ENCODE measurements at places on chromosomes 1 and 21.
A peak's percentile ranks its signal among the peaks of the same experiment; 100 is the strongest.

DNA sequence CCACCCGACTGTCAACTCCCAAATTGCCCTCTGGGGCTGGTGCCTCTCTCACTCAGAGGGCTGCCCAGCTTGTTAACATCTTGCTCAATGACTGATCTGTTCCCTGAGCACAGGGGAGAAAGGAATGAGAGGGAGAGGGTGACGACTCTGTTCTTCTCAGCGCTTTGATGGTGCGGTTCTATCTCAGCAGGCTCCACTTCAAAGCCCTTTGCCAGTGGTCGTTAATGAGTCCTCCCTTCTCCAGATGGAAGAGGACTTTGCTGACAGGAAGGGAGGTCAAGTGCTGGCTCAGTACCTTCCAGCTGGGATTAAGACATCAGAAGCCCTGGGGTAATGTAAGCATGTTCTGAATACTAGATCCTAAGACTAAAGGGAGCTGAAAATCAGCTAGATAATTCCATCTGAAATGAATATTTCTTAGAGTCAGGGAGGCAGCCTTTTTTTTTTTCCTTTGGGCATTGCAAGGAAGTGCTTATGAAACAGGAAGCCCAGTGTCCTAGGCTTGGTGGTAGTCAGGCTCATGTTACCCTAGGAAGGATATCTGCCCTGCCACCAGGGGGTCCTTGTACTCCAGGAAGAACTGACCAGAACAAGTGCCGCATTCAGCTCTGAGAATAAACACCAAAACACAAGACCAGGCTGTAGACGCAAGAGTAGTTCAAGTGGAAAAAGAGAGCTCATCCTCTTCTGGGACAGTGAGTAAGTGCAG is 4.7 kb downstream of the FMOD start:
- DNase-seq: no peak

- no peak for DNase-seq
Measured at GRCh38 chr1:229989591-229990248, 77.3 kb upstream of the GALNT2 start.

- no peak for DNase-seq
Measured at GRCh38 chr1:83775977-83776603, 222.8 kb downstream of the TTLL7 start.

GRCh38 chr1:216904471-216904870 is 181.2 kb upstream of the ESRRG start:
- no peak for DNase-seq

GRCh38 chr1:74679811-74680210 is 6.2 kb upstream of the ERICH3 start:
- DNase-seq: no peak

- no peak for DNase-seq
Measured at GRCh38 chr1:176770066-176770465, 307.1 kb downstream of the PAPPA2 start.

DNA sequence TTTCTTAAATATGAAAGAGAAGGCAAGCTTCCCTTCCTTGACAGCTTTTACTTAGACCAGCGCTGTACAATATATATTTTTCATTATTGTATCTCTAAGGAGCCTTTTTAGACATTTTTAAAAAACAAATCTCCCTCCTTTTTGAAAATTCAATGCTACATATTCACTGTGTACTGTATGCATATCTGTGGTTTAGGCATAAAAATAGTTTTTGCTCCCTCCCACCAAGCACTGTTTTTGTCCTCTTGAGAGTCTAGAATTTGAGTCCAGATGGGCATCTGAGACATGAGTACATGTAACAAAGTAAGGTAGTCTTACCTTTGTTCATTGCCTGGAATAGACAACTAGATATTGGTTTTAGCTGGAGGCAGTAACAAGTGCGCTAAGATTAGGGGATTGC is 488.5 kb upstream of the RUNX1 start:
- no peak for DNase-seq

DNA sequence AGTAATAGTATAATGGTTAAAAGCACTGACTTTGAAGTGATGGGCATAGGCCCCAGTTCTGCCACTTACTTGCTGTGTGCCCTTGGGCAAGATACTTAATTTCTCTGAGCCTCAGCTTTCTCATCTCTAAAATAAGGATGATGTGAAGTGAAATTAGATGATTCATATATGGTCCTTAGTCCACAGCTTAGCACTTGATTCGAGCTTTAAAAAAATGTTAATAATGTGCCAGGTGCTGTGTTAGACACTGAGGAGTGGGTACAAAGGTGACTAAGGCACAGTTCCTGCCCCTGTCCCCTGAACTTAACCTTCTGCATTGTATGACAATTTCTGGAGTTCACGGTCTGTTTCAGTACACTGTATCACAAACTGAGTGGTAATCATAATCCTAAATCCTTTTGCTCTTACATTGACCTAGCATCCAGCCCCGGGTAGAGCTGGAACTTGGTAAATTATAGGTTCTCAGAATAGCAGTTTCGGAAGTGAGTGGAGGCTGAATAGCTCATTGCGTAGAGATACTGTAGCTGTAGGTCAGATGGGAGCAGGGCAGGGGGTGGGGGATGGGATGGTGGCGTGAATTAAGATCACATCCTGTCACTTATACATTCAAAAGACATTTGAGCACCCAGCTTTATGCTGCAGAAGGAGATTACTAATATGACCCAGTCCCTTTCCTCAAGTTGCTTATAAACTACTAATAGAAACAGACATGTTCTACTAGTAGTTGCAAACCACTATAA is 1.5 kb downstream of the ZNF691 start:
- DNase-seq: no peak

- DNase-seq: peak; percentile 29
Measured at GRCh38 chr1:179953974-179954492, 577 bp upstream of the CEP350 start.

- DNase-seq: no peak
Measured at GRCh38 chr1:147077081-147077480, 95.2 kb downstream of the PRKAB2 start.

DNA sequence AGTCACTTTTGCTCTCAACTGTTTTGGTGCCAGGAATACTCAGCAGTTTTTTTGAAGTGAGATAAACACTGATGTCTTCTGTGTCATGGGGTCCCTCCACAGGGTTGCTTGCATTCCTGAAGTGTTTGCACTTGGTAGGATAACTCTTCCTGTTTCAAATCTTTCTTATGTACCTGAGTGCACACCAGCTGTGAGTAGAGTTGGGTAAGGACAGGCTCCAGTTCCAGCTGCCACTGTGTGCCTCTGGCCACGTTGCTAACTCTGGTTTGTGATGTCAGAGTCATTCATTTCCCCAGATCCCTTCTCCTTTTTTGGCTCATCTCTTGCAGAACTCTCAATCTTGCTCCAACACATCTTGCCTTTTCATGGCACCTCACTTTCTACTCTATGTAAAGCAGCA is 356.3 kb upstream of the B3GALT2 start:
- peak; percentile 20 for DNase-seq

DNA sequence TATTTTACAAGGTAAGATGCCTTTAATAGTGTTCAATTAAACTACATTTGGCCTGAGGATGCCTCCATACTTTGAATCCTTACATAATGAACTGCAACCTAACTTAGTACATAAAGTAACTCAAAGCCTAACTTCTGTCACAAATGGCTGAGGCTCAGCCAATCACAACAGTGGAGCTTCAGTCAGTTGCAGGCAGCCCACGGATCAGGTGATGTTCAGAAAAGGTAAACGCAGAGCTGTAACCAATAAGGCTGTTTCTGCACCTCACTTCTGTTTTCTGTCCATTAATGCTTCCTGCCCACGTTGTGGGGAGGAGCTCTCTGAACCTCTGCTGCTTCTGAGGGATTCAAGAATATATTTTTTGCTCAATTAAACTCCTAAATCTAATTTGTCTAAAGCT is 94.8 kb upstream of the KIAA0040 start:
- DNase-seq: no peak

DNA sequence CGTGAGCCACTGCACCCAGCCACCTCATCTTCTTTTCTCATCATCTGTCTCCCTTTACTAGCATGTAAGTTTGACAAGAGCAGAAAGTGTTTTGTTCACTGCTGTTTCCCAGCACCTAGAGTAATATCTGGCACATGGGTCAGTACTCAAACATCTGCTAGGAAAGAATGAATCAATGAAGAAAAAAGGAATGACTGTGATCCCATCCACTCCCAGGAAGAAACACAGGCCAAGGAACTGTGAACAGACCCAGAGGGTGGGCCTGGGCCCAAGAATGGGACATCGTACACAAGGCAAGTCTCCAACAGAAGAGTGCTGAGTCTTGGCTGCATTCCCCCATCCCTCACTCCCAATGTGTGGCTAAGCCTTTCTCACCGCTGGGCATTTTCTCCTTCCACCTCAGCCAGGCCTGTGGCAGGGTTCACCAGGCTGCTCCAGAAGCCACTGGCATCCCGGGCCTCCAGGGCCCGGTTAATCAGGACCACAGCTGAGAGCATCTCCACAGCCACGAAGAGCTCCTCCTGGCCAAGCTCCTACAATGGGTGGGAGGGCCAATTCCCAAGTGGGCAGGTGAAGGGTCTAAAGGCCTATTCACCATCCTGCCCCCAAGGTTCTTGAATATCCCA is 18.4 kb downstream of the IQGAP3 start:
- no peak for DNase-seq

DNA sequence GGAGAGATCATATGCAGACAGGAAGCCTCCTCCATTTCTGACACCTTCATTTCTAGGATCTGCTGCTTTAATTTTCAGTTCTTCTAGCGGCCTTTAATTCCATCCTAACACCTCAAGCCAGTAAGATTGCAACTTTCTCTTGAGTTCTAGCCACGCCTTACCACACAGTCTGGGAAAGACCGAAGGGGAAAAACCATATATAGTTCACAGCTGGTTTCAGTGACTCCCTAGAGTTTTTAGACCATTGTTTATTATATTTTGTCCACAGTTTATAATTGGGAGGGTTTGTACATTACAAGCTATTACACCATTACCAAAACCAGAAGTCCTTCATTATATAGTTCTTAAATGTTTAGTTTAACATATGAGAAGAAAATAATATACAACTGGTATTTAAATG is 37.5 kb downstream of the DPH5 start:
- DNase-seq: no peak

DNA sequence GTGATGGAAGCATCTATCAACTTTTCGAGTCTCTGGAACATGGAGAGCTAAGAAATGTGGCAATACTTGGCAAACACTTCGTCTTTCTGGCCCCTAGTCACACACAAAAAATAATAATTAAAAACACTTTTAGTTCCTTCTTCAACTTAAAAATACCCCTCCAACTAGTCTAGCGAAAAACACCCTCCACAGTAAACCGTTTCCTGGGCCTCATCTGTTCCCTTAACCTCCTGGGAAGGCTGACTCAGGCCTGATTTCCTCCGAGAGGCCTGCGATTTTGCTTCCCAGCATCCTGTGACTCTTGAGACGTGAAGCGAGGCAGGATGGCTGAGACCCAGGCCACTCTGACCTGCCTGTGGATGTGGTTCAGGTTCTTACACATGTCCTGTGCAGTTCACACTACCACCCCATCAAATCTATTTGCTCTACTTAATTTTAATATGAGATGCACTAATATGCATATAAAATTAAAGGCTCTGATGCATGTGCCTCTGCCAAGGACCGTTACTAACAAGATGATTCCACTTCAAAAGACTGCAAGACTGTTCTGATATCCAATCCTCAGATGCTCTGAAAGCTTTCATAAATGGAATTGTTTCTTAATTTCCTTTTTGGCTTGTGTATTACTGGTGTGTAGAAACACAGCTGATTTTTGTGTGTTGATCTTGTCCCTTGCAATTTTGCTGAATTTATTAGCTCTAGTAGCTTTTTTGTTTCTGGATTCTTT is 3.5 kb downstream of the NAV1 start:
- no peak for DNase-seq

- DNase-seq: peak; percentile 39
Measured at GRCh38 chr1:216750031-216750627, 26.9 kb upstream of the ESRRG start.

- no peak for DNase-seq
Measured at GRCh38 chr1:63497577-63497976, 25.4 kb downstream of the ITGB3BP start.

DNA sequence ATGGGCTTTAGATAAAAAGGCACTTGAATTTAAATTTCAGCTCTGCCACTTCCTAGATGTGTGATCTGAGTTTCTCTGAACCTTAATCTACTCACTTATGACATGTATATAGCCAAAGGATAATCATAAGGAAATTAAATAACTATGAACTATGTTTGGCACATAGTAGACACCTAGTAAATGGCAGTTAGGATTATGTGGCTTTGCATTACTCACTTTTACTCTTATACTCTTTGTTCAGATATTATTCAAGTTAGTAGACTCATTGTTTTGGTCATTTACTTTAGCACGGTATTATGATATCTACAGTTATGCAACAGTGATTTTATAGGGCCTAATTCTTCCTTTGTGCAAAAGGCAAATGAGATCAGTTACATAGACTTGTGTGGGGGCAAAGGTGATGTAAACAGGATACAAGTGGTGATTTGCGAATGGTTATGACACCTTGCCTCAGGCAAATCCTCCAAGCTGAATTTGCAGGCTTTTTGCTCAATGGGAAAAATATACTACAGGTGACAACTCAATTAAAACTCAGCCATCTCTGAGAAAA is 297.2 kb upstream of the PBX1 start:
- DNase-seq: no peak

DNA sequence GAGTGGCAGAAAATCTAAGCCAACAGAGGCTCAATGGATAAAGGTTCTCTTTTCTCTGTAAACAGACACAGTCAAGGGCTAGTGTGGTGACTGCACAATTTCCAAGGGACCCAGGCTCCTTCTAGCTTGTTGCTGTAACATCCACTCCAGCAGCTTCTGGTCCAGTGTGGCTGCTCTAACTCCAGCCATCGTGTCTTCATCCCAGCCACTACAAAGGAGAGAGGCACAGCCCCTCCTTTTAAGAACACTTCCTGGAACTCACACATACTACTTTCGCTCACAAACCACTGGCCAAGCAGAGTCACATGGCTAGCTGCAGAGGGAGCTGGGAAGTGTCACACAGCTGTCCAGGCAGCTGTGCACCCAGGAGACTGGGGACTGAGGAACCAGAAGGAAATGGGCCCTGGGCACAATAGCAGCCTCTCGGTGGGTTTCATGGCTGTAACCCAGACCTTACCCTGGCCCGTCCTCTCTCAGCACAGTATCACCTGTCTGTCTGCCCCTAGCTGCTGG is 188.6 kb upstream of the VAMP3 start:
- DNase-seq: no peak

DNA sequence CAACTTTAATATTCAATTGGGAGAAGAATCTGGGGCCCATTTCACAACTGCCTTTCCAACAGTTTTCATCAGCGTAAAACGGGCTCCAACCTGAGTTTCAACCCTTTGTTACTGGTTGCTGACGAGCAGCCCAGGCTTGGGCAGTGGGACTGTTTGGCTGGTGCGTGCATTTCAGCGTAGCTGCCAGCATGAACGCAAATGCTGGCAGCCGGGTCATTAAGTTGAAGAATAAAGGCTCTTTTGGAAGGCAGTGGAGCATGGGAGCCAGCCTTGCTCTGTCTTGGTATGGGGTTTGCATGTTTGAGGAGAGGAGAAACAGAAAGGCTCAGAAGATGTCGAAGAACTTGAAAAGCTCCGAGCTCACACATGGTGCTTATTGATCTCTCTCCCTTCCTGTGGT is 40.7 kb downstream of the WDR3 start:
- peak; percentile 58 for DNase-seq

- DNase-seq: no peak
Measured at GRCh38 chr1:103561643-103562395, 9.6 kb upstream of the AMY2B start.
